Sigmoid colon (tissue), 7 donors: ENCODE measurements at places on chromosomes 7 and 10. TPM values are rescaled to one million over a fixed set of nuclear protein-coding genes. Genes with fewer than 3 reads are reported as not detected.

DNA sequence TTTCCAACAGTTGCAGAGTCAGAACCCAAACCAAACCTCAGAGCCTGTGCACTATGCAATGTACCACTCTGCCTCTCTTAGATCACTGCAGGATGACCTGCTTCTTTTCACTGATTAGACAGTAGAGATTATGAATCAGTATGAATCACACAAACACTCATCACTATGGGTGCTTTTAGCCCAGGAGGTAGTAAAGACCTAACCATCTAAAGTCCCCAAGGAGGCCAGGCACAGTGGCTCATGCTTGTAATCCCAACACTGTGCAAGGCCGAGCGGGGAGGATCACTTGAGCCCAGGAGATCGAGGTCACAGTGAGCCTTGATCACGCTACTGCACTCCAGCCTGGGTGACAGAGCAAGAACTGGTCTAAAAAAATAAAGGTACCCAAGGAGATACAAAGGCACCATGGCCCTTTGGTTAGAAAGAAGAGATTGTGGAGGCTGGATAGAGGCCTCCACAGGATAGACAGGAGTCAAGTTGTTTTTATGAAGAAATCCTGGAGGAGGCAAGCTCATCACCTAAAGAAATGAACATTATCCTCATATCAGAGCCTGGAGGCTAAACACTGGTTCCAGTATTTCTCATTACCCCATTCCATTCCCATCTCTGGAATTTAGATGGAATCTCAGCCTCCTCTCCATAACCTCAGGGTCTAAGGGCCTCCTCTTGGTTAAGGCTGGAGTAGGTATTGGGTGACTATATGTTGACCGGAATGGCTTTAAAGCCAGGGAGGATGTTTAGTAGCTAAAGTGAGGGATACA, 12.9 kb downstream of the SEC31B start:
- DNase-seq = no peak

The COL1A2 gene
- total RNA-seq = 225 TPM

DNA sequence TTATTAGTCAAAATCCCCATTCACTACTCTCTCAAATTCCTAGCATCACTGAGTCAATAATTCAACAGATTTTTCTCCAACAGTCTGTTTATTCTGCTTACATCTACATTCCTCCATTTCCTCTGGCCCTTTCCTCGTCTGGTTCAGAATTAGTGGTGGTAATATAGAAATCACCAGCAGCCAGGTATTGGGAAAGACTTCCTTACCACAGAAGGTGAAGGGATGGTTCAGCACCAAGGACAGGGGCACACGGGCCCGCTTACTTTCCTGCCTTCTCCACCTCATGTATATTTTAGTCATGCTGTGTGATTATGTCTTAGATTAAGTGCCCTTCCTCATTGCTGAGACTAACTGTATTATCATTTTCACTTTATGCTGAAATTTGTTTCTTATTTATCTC, 70.4 kb upstream of the APBB1IP start:
- no peak for DNase-seq

DNA sequence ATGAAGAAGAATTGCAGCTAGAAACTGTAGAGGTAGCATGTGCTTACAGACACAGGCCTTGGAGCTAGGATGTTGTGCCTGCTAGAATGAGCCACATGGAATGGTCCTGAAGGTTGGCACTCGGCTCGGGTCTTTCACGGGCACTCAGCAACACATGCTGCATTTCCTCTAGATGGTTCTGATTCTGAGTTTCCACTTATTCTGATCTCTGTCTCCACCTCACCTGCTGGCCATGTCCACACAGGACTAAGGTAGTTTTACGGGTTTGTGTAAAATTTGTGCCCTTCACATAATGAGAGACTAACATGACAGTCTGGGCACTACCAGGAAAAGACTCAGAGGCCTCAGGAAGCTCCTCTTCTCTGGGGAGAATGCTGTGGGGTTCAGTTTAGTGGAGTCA, 444.8 kb upstream of the MKI67 start:
- DNase-seq = no peak

GRCh38 chr10:126101736-126102135, 205.4 kb downstream of the FANK1 start:
- no peak for DNase-seq

DNA sequence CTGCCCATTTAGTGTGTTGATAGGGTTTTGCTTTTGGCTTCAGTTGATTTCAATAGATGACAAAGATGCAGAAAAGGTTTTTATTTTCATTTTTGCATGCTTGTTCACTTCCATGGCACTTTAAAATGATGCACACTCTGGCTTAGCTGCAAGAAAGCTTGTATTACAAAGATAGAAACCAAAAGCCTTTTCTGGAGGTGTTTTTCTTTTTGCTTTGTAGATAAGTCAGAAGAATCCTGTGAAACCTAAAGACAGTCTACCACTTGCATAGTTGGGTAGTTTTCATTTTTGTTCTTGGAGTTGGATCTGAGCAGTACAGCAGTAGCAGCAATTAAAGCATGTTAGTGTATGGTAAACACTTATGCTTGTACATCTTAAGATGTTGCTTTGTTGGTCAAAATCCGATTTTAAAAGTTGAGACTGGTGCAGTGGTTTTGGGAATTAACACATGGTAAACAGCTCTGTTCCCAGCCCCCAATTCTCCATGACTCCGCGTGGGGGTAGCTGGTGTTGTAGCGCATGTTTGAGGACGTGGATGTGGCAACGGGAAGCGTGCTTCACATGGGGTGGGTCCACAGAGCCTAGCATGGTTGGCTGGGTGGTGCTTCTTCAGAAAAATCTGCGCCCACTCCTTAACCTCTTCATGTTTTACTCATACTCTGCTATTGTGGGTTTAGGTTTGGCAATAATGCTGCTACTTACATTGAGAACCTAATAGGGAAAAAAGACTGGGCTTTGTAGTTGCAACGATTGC, 19.8 kb downstream of the CCNY start:
- no peak for DNase-seq

The ENKUR gene
- total RNA-seq = not detected

- no peak for DNase-seq
These were observed 206.8 kb downstream of the SKIDA1 start for GRCh38 chr10:21318540-21319167.

DNA sequence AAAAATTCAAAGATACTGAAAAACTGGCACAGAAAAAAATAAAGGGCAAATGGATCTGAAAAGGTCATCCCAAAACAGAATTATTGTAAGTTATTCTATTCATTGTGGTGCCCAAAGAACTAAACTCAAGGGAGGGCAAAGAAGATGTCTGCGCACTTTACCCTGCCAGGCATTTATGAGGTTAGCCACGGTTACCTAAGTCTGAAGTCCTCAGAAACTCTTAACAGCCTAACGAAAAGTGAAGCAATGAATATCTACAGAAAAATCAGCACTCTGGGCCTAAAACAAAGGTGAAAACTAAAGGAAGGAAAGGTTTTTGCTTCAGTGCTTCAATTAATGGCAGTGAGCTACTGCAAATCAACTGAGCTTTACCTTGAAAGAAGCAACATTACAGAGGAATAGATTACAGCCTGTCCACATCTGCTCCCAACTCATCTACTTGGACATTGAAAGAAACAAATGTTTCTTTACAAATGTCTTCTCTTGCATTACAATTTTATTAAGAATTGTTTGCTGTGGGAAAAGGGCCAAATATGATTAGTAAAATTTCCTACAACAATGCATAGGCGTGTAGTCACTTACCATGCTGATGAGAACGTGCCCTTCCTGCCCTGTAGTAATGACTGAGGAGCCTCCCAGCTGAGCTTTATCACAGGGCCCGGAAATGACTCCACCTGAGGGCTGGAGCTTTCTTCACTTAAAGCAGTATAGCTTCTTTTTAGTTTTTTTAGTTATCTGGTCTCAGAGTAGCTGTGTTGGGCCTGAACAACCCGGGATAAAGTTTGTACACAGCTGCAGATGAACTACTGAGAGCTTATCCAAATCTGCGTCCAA, at the start of gene TUBAL3:
TSS of gene TUBAL3 (minus strand) at position 621 of the 834 bp plus-strand sequence. CDS start at position 585, 36 bp downstream.
- no peak for DNase-seq

The ELMO1 gene
- total RNA-seq = 40.0 TPM

The MYOZ1 gene
- total RNA-seq = not detected

GRCh38 chr7:98949336-98950044, 71.2 kb downstream of the TRRAP start:
- DNase-seq = no peak

DNA sequence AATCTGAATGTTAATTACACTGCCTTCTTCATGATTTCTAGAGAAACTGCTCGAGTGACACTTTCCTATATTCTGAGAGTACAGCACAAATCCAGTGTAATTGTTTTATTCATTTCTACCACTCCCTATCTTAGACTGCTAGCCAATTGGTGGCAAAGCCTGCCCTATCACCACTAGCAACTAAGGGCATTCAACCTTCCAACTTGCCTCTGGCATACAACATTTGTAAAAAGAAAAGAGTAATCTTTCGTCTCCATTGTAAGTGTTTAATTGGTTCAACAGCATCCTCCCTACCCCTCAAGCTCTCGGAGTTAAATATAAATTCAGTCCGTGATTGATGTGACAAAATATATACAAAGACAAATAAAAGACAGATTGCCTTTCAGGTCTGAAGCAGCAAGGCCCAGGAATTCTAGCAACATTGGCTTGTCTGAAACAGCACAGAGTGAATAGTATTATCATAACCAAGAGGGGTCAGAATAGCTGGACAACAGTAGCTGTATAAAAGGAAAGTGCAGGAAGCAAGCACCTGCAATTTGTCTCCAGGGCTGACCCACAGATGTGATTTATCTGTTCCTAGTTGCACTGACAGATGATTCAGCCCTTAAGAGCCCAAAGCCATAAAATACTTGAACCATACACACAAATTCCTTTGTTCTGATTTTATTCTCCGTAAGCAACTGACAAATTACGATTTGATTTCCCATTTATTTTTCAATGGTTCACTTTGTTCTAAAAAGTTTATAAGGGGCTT, 47.6 kb upstream of the ANKRD1 start:
- no peak for DNase-seq

DNA sequence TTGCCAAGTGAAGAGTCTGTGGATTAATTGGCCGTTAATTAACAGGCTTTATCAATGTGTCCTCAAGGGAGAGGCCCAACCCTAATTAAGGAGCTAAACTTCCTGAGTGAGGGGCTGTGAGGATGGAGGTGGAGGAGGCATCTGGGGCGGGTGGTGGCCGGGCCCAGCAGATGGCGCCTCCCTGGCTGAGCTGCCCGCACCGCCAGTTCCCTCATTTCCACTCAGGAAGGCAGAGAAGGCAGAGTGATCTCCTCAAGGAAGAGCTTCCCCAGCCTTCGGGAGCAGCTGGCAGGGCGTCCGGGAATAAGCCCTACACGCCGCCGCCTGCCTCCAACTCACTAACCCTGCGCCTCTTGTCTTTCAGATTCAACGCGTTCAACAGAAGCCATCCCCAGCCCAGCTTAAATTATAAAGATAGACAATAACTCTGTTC, 112.2 kb downstream of the CYTH3 start:
- DNase-seq = peak; percentile 92

The GIMAP8 gene
- total RNA-seq = 7.9 TPM

The MMD2 gene
- not detected for total RNA-seq

- peak; percentile 76 for DNase-seq
These were observed 331.3 kb upstream of the COBL start for GRCh38 chr7:51647931-51648351.

DNA sequence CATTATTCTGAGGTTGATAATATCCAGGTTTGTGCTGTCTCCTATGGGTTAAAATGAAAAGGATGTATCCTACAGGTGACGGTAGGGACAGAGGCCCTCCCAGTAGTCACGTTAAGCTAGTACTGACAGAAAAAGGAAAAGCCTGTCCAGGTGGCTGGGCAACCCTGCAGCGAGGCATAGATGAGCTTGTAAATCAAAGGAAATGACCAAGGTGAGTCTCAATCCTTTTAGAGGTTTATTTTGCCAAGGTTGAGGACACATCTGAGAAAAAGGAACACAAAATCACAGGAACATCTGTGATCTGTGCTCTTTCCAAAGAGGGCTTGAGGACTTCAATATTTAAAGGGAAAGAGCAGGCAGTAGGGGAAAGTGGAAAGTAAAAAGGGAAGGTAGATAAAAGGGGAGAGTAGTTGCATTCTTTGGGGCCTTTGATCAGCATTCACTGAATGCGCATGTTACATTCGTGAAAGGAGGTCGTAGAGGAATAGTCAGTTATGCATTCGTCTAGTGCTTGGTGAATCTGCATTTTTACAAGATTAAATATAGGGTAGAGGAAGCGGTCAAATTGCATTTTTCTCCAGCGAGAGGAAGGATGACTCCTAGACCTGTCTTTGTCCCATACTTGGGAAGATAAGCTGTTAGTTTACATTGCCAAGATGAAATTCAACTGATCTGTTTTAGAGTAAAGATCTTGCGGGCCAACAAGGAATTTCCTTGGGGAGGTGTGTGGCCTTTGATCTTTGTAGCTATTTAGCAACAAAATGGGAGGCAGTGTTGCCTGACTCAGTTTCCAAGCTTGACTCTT, 884 bp upstream of the GSTO1 start:
- no peak for DNase-seq

DNA sequence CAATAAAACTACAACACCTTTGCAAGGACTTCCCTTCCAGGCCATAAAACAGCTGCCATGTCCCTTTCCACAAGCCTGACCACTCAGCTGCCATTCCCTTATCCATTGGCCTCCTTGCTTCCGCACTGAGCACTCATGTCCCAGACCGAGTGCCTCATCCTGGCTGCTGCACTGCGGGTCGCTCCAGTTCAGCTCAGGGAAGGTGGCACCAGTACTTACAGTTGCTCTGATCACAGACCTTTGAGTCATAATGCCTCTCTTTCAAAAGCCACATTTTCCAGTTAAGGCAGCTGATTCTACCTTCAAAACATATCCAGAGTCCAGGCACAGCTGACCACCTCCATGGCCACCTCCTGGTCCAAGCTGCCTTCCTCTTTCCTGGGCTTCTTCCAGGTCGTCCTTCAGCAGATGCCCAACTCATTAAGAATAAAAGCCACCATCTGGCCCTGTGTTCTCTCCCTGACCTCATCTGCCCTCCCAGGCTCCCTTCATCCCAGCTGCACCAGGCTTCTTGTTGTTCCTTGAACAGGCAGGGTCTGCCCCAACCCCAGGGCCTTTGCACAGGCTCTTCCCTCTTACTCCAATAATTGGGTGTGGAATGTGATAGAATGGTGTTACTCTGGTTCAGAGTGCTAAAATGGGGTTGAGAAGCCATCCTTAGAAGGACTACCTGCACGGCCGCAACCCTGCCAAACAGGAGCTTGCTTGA, 64.5 kb downstream of the RAMP3 start:
- DNase-seq = no peak

The ADAMTS14 gene
- total RNA-seq = 0.41 TPM

GRCh38 chr7:112120696-112121217, 85.4 kb downstream of the DOCK4 start:
- DNase-seq = no peak

DNA sequence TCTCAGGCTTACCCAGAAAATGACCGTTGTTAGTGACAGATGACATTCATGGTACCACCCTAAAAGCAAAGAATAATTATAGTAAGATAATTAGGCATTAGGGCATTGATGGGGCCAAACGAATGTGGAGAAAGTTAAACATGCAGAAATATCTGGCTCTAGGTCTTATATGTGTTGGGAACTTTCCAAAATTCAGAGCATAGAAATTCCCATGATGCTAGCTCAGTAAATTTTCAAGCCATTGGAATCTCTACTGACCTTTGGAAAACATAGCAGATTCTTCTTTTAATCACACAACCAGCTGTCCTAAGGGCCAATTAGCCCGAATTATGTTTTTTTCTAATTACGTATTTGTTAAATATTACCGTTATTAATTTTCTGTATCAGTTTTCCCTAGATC, 136.1 kb downstream of the CREB5 start:
- no peak for DNase-seq
